Stimulated activated CD4-positive, alpha-beta T cell treated with anti-CD3 and anti-CD28 coated beads, Interleukin-1b, Interleukin-23, amount 100 ng/mL, for 1 hour (primary cell): ENCODE measurements at places on chromosomes 5 and 9.

DNA sequence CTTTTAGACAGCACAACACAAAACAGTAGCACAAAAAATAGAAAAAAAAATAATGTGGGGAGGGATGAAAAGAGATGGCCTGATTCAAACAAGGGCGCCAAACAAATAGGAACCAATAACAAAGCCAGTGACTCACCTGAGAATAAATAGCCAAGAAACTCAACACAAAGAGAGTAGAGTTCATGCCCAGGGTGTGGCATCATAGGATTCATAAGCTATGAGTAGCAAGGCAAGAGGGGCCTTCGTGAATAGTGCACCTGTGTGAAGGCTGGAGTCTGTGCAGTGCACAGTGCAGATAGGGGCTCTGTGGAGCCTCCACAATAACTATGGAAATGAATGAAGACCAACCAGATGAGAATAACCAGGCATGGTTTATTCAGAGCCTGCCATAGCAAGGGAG, 541.7 kb downstream of the SPOCK1 start:
- DNase-seq, result no peak

GRCh38 chr5:115831163-115831768, 10.1 kb downstream of the ATG12 start:
- DNase-seq, result no peak

DNA sequence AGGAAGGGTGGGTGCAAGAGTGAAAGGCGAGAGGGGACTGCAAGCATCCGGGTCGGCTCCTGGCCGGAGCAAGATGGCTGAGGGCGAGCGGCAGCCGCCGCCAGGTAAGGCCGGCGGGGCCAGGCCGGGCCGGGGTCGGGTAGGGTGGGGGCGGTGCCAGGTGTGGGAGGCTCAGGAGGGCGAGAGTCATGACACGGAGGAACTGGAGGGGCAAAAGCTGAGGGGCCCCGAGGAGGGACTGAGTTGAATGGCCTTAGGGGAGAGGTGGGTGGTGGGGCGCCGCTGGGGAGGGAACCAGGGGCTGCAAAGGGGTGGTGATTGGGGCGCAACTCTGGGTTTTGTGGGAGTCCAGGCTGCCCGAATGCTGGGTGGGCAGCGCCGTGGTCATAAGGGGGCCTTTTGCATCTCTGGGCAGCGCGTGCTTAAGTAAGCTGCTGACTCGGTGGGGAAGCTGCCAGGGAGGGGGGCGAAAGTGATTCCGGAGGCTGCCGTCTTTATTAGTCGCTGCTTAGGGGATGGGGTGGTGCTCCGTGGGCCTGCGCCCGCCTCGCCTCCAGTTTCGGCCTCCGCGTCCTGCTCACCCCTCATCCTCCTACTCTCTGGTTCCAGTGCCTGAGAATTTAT, 425 bp downstream of the PTPA start:
- no peak for DNase-seq

DNA sequence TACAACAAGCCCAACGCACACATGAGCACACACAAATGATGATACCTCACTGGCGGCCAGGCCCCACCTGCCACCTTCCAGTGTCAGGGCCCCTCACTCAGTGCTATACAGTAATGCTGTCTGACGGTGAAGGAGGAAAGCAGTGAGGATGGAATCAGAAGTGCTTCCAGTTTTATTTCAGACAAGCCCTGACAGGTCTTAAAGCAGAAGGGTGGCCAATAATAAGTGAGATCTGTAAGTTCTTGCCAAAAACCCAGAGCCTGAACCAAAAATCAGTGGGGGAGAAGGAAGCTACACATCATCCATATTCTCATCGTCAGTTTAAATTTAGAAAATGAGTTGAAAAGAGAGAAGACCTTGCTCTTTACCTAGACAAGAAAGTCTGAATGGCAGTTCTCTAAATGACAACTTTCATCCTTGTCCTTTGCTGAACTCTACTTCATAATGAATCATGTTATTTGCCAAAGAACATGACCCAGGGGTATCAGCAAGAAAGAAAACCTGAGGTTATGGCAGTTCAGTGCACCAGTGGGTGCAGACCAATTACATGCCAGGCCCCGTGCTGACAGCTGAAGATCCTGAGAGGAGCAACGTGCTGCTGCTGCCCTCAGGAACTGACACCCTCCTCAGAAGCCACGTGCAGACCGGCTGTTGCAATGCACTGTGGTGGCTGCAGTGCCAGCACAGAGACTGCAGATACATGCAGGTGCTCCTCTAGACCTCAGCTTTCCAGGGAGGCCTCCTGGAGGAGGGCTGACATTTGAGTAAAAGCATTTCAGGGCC, 118.7 kb downstream of the DROSHA start:
- no peak for DNase-seq

DNA sequence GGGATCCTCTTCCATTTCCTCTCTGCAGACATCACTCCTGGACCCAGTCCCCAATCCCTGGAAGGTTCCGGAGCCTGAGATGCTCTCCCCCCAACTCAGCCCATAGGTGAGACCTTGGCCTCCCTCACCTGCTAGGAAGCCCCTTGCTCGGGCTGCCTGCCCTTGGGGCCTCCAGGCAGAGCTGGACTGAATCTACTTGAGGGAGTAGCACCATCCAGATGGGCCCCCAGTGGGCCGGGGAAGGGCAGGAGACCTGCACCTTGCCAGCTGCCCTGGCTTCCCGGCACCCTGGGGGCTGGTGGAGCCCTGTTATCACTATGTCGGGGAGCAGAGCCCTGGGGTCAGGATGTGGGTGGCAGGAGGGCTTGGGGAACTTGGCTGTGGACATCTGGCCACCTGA, 26.9 kb upstream of the TMEM250 start:
- no peak for DNase-seq

DNA sequence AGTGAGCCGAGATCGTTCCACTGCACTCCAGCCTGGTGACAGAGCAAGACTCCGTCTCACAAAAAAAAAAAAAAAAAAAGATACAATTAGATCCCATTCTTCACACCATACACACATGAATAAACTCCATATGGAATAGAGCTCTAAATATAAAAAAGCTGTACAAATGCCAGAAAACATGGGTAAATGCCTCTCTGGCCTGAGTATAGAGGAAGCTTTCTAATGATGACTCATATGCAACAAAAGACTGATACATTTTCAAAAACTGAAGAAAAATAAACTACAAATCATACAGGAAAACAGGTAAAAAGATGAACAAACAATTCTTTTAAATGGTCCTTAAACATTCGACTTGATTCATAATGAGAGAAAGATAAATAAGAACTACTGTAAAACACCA, 8.6 kb downstream of the ZFP62 start:
- no peak for DNase-seq

- no peak for DNase-seq
Measured at GRCh38 chr9:130262771-130263170, 2.8 kb upstream of the HMCN2 start.
